ENCODE measurements at places on chromosomes 13 and 19.

GRCh38 chr19:33678796-33679585 lies 57.2 kb downstream of the CHST8 start:
- no peak for DNase-seq
- H3K4me3 ChIP-seq, result no peak overlapping the region
- no peaks in the 10 kb centered on the region for H3K36me3 ChIP-seq
- peaks cover 6% of the 10 kb centered on the region for H3K27me3 ChIP-seq

GRCh38 chr13:53778937-53779336 lies 750.3 kb downstream of the OLFM4 start:
- H3K27ac ChIP-seq, result no peak overlapping the region
- no peaks in the 10 kb centered on the region for H3K36me3 ChIP-seq
- H3K4me3 ChIP-seq, result no peak overlapping the region
- no peak for DNase-seq
- H3K27me3 ChIP-seq, result no peaks in the 10 kb centered on the region

DNA sequence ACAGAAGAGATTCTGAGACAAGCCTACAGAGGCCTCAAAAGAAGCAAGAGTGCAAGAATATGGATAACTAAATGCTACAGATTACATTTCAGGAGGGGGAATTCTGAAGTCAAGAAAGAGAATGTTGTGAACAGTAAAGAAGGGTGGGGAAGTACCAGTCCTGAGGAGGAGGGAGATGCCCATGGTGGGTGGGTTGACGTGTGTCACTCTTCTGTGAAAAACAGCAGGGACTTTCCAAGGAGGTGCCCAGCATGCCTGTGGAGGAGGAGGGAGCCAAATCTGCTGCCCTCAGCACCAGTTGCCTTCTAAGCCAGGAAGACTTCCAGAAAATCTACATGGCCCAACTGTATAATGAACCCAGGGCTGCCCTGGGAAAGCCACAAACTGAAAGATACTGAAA lies 87.7 kb downstream of the SGCG start:
- H3K27ac ChIP-seq, result no peak overlapping the region
- H3K36me3 ChIP-seq, result no peaks in the 10 kb centered on the region
- no peak for DNase-seq

DNA sequence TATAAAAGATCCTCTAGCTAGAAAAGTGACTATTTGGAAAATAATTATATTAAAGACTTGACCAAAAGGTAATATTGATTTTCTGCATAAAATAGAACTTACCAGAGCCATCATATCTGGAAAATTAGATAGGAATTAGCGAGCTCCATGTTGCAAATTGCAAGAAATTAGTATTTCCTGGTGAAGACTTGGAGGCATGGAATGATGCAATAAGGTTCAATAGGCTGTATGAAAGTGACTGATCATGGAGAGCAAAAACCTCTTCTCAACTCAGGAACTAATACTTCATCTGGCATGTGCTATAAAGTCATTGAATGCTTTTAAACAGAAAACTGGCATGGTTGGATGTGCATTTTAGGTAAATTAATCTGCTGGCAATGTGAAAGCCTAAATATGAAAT lies 66.3 kb upstream of the UFM1 start:
- H3K27me3 ChIP-seq, result no peaks in the 10 kb centered on the region
- no peaks in the 10 kb centered on the region for H3K36me3 ChIP-seq
- H3K27ac ChIP-seq, result no peak overlapping the region
- no peak overlapping the region for H3K4me3 ChIP-seq

DNA sequence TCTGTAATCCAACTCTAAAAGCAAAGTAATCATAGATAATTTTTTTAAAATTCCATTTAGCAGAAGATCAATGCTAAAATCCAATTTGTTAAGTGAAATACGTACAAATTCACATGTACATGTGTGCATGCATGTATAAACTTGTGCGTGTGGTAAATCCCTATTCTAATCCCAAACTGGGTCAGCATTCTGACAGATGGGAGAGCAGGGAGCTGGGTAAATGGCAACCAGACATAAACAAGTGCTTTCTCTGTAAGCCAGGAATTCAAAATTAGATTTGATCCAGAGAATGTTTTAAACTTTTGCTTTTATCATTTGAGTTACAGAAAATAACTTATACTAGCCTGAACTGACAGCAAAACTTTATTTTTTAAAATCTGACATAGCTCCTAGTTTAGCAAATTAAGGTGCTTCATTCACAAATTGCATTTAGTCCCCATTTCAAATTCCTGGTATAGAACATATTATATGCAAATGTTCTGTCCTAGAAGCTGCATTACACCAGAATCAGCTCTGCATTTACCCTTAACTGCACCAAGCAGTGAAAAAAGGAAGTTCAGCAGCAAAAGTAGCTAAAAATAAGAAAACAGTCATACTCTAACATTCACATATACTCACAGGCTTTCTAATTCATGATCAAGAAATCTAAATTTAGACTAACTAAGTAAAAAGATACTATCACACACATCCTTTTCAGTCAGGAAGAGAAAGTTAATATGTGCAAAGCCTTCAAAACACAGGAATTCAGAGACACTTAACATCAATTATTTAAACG lies 32.6 kb downstream of the UBL3 start:
- no peaks in the 10 kb centered on the region for H3K4me1 ChIP-seq
- peak; percentile 23 for DNase-seq
- no peak overlapping the region for H3K27ac ChIP-seq
- no peak overlapping the region for H3K4me3 ChIP-seq
- H3K27me3 ChIP-seq, result no peaks in the 10 kb centered on the region

- peak; percentile 59 for DNase-seq
- no peak overlapping the region for H3K27ac ChIP-seq
- H3K4me3 ChIP-seq, result no peak overlapping the region
- H3K27me3 ChIP-seq, result no peaks in the 10 kb centered on the region
Measured at GRCh38 chr13:29704648-29705047, 109.2 kb upstream of the SLC7A1 start.

- DNase-seq, result peak; percentile 86
- peaks cover 3% of the 10 kb centered on the region for H3K4me1 ChIP-seq
- H3K4me3 ChIP-seq, result no peak overlapping the region
- no peaks in the 10 kb centered on the region for H3K36me3 ChIP-seq
- peak overlapping the region; percentile 23 for H3K27ac ChIP-seq
- H3K27me3 ChIP-seq, result no peaks in the 10 kb centered on the region
Measured at GRCh38 chr13:42996584-42996983, 4.5 kb upstream of the EPSTI1 start.

DNA sequence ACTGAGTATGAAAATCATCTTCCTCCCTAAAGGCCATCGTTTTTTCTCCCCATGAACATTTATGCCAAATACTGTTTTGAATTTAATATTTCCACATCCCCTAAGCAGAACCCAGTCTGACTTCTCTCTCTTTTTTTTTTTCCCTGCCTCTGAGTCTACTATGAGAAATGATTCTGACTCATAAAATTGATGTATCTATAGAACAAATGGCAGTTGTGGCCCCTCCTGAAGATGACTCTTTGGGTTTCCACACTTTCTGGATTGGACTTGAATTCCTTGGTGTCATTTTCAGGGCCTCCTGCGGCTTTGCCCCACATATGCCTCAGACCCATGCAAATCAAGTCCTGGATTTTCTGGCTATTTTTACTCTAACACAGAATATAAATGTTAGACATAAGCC lies 22.7 kb upstream of the NAXD start:
- H3K36me3 ChIP-seq, result no peaks in the 10 kb centered on the region
- H3K4me3 ChIP-seq, result no peak overlapping the region
- peaks cover 2% of the 10 kb centered on the region for H3K4me1 ChIP-seq
- H3K27me3 ChIP-seq, result no peaks in the 10 kb centered on the region
- no peak overlapping the region for H3K27ac ChIP-seq
- no peak for DNase-seq

- H3K27me3 ChIP-seq, result no peaks in the 10 kb centered on the region
- peaks cover 11% of the 10 kb centered on the region for H3K4me1 ChIP-seq
- H3K27ac ChIP-seq, result peak overlapping the region; percentile 94
- H3K36me3 ChIP-seq, result peaks cover 39% of the 10 kb centered on the region
- DNase-seq, result peak; percentile 55
Measured at GRCh38 chr19:41264581-41265394, 616 bp downstream of the HNRNPUL1 start.

GRCh38 chr13:44296856-44297255 lies 76.8 kb upstream of the SERP2 start:
- DNase-seq, result no peak
- H3K4me3 ChIP-seq, result no peak overlapping the region
- no peaks in the 10 kb centered on the region for H3K36me3 ChIP-seq
- H3K4me1 ChIP-seq, result peaks cover 2% of the 10 kb centered on the region
- H3K27ac ChIP-seq, result no peak overlapping the region
- no peaks in the 10 kb centered on the region for H3K27me3 ChIP-seq

DNA sequence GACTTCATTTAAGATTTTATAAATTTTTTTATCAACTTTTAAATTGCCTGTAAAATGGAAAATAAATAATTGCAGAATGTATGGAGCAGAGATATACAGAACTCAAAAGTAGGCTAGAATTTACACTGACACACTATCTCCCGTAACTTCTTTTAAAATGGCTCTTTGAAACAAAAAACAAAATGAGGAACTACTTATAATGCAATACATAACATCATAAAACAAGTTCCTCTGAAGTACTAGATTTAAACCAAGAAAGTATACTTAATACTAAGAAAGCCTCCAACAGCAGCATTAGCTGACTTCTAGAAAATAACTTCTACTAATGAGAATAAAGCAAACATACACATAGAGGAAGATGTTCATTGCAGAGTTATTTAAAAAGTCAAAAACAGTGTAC lies 17.0 kb downstream of the RBM26 start:
- H3K36me3 ChIP-seq, result peaks cover 13% of the 10 kb centered on the region
- H3K27ac ChIP-seq, result no peak overlapping the region
- no peaks in the 10 kb centered on the region for H3K27me3 ChIP-seq

DNA sequence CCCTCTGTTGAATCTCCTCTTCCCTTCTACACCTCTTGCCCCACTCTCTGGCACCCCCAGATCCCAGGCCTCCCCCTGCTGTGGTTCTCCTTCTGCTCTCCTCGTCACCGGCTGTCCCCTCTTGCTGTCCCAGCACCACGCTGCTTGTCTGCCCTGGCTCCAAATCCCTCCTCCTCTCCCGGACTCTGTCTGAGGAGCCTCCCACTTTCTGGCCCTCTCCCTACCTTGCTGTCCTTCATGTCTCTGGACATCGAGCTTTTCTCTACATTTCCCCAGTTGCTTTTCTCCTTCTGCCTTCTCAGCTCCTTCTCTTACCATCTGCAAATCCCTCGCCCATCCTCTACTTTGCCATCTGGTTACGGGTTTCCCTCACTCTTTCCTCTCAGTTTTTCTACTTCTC lies 1.2 kb downstream of the ZNF347 start:
- no peaks in the 10 kb centered on the region for H3K27me3 ChIP-seq
- H3K4me3 ChIP-seq, result no peak overlapping the region
- no peak overlapping the region for H3K27ac ChIP-seq
- peaks cover 4% of the 10 kb centered on the region for H3K4me1 ChIP-seq

- no peaks in the 10 kb centered on the region for H3K27me3 ChIP-seq
- H3K36me3 ChIP-seq, result peaks cover 36% of the 10 kb centered on the region
- DNase-seq, result no peak
- peaks cover 5% of the 10 kb centered on the region for H3K4me1 ChIP-seq
- no peak overlapping the region for H3K4me3 ChIP-seq
Measured at GRCh38 chr19:43498233-43498842, 6.2 kb downstream of the PHLDB3 start.

DNA sequence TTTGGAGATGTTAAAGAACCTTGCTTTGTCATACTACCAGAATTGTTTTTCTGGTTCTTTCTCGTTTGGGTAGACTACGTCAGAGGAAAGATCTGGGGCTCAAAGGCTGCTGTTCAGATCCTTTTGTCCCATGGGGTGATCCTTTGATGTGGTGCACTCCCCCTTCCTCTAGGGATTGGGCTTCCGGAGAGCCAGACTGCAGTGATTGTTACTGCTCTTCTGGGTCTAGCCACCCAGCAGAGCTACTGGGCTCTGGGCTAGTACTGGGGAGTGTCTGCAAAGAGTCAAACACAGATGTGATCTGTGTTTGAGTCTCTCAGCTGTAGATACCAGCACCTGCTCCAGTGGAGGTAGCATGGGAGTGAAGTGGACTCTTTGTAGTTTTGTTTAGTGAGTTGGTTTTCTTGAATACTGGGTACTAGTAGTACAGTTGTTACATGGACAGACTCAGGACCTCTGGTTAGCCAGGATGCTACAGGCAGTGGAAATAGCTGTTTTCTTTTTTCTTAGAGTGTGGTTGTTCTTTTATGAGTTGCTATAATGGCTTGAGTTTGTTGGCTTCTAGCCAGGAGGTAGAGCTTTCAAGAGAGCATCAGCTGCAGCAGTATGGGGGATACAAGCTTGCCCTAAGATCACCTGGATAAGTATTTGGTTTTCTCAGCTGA lies 34.4 kb downstream of the DNAJC15 start:
- H3K4me1 ChIP-seq, result peaks cover 5% of the 10 kb centered on the region
- no peaks in the 10 kb centered on the region for H3K36me3 ChIP-seq
- H3K27ac ChIP-seq, result peak overlapping the region; percentile 3
- no peaks in the 10 kb centered on the region for H3K27me3 ChIP-seq
- H3K4me3 ChIP-seq, result no peak overlapping the region
- peak; percentile 18 for DNase-seq

- no peak overlapping the region for H3K27ac ChIP-seq
- no peaks in the 10 kb centered on the region for H3K4me1 ChIP-seq
- H3K4me3 ChIP-seq, result no peak overlapping the region
- no peak for DNase-seq
- H3K36me3 ChIP-seq, result no peaks in the 10 kb centered on the region
Measured at GRCh38 chr19:41083516-41083915, 4.7 kb upstream of the CYP2A13 start.

- no peak overlapping the region for H3K27ac ChIP-seq
- no peaks in the 10 kb centered on the region for H3K4me1 ChIP-seq
- DNase-seq, result peak; percentile 65
- H3K36me3 ChIP-seq, result no peaks in the 10 kb centered on the region
Measured at GRCh38 chr13:32310134-32310706, 4.9 kb downstream of the ZAR1L start.

DNA sequence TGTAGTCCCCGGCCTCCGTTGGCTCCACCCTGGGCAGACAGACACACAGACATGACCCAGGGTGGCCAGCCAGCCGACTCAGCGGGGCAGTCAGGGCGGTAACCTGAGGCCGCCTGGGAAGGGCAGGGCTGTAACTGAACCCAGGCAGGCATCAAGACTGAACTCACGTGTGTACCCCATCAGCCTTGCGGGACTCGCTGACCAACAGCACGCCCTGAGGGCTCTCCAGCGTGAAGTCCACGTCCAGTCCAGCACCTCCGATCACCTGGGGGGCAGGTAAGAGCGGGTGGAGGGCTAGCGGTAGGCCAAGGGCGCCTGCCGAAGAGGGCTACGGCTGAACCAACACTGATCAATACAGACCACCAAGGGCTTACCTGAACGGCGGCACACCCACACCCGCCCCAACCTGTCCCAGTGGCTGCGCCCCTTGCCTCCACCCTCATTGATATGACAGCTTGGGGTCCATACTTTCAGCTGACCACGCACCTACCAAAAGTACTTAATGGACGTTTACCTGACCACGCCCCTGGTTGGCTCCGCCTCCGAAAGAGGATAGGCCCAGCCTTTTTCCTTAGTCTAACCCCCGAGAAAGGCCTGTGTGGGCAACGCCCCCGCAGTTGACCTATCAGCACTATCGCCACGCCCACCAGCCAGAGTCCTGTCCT lies 791 bp downstream of the TMED1 start:
- H3K4me1 ChIP-seq, result peaks cover 13% of the 10 kb centered on the region
- H3K4me3 ChIP-seq, result peak overlapping the region; percentile 35
- DNase-seq, result no peak

- no peaks in the 10 kb centered on the region for H3K36me3 ChIP-seq
- H3K27ac ChIP-seq, result no peak overlapping the region
- H3K4me1 ChIP-seq, result no peaks in the 10 kb centered on the region
- peaks cover 96% of the 10 kb centered on the region for H3K27me3 ChIP-seq
Measured at GRCh38 chr13:20141238-20142022, 19.4 kb downstream of the GJA3 start.
